ENCODE measurements at places on chromosomes 2 and 18.

DNA sequence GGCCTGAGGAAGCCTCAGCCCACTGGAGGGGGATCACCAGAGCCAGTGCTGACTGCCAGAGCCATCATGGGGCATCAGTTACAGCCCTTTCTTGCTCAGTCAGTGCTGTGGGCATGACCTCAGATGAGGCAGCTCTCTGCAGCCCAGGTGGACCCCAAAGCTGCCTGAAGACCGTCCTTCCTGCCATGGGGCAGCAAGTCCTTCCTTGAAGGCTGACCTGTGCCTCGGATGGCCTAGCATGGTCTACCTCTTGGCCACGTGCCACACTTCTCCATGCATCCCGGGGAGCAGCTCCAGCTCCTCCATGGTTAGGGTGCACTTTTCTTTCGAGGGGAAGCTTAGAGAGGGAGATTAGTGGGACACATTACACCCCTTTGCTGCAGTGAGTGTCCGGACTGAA, 233.4 kb downstream of the VAPA start:
- DNase-seq = no peak

DNA sequence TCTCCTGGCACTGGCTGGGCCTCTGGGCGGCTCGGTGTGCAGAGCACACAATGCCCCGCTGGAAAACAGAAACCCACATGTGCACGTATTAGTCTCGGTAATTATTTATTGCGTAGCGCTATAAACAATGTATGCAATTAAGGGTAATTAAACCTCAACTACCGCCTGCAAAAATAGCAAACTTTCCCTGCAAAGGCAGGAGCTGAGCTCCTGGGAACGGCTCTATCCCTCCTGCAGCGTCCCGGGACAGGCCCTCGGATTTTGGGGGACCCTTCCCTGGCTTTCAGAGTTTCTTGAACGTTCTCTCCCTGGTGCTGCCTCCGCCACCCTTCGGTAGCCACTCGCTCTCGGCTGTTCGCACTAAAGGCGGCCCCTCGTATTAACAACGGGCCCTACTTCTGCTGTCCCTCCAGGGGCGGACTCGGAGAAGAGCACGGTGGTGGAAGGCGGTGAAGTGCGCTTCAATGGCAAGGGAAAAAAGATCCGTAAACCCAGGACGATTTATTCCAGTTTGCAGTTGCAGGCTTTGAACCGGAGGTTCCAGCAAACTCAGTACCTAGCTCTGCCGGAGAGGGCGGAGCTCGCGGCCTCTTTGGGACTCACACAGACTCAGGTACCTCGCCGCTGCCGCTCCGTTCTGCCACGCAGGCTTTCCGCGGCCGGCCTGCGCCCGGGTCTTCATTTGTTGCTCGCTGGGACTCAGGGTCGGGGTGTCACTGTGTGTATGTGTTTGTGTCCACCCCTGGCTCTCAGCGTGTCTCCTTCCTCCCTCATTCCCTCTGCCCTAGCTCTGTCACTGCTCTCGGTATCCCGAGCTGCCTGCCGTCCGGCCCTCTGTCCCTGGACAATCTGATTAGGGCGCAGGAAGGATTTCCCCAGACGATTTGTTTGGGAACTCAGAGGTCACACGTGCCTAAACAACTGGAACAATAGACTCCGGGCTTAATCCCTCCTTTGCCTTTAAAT, 1.2 kb downstream of the DLX1 start:
- DNase-seq = peak; percentile 33

DNA sequence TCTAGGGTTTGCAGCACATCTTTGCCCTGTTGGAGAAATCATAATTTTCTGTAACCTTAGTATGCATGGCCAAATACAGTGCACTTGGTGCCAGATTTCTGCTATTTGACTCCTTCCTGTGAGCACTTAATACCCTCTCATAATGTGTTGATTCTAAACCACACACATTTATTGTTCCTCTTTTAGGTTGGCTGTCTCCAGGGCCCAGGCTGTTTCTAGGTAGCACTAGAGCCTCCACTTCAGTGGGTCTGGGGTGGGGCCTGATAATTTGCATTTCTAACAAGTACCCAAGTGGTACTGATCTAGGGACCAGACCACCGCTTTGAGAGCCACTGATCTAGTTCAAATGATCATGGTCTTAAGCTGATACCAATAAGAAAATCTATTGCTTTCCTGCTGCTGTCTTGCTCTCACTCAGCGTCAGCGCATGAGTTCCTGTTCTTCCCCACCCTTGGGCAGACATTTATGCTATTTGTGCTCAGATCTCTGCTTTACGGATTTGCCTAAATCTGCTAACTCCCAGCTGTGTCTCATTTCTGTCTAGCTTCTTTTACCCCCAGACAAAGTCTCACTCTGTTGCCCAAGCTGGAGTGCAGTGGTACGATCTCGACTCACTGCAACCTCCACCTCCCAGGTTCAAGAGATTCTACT, 7.4 kb downstream of the PTRHD1 start:
- DNase-seq = no peak

DNA sequence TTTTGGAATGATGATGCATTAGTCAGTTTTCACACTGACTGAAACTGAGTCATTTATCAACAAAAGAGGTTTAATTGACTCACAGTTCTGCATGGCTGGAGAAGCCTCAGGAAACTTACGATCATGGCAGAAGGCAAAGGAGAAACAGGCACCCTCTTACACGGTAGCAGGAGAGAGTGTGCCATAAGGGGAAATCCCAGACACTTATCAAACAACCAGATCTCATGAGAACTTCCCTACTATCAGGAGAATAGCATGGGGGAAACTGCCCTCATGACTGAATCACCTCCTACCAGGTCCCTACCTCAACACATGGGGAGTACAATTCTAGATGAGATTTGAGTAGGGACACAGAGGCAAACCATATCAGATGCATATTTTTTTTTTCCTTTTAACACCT, 504.5 kb upstream of the VRK2 start:
- DNase-seq = no peak

GRCh38 chr2:95166065-95166763, 605 bp downstream of the ZNF2 start:
- no peak for DNase-seq

- no peak for DNase-seq
These were observed 2.1 kb downstream of the ZNF532 start for GRCh38 chr18:58866773-58867150.

- DNase-seq = no peak
These were observed 331.8 kb upstream of the RBMS1 start for GRCh38 chr2:160825433-160825832.

GRCh38 chr2:59540864-59541263, 1012.6 kb downstream of the BCL11A start:
- no peak for DNase-seq

DNA sequence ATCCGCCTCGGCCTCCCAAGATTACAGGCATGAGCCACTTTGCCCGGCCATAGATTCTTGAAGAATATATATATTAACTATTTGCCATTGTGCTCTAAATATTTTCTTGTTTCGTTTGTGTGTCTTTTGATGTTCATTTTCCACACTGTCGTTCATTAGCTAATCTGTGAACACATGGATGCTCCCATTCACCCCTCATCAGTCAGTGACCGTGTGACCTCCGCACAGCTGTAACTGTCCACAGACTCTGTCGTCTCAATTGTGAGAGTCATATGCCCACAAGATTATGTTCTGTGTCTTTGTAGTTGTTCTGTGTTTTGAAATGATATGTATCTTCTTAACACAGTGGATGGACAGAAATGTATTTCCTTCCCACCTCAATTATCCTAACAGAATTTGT, 29.6 kb downstream of the RAMP1 start:
- DNase-seq = no peak

- DNase-seq = no peak
These were observed 170.6 kb upstream of the FIGN start for GRCh38 chr2:163906410-163906809.

DNA sequence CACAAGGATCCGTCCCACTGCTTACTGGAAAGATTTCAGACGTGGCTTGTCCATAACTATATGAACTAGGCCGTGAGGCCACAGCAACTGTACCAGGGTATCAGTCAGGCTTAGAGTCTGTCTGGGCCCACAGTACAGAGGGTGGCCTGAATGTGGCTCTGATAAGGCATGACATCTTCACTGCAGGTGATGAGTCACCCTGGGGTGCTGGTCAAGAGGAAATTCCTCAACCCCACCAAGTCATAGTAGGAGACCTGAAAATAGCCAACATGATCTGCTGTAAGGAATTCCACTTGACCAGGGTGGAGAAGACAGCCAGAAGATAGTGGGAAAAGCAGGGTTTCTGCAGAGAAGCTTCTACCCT, 107.7 kb downstream of the INHBB start:
- no peak for DNase-seq
